AG08396 (cell line): ENCODE measurements at places on chromosomes 7 and 10.

DNA sequence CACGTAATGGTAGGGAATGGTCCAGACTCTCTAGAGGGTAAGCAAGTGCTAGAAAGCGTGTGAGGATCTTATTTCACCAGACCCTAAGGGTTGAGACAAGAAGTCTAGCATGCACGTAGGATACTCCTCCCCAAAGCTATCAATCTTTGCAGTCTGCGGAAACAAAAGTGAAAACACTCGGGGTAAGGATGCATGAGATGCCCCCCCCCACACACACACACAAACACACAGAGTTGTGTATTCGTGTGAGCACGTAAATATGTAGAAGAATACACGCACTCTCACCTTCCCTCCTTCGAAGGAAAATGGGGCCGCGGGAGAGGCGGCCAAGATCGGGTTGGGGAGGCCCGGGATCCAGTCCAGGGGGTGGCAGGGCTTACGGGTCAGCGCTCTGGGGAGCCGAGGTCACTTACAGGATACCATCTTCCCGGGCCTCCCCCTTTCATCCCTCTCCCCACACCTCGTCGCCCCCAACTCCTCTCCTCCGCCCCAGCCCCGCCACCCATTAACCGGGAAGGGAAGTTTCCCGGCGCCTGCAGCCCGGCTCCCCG is 455 bp downstream of the CUL2 start:
- peak; percentile 36 for DNase-seq

GRCh38 chr7:34070511-34071323 is 165.4 kb downstream of the BMPER start:
- no peak for DNase-seq

- DNase-seq = peak; percentile 61
Measured at GRCh38 chr7:96236198-96237039, 85.5 kb downstream of the SLC25A13 start.

- no peak for DNase-seq
Measured at GRCh38 chr7:16040346-16040745, 353.9 kb upstream of the MEOX2 start.

- DNase-seq = peak; percentile 36
Measured at GRCh38 chr10:86178401-86179152, 188.0 kb downstream of the GRID1 start.

DNA sequence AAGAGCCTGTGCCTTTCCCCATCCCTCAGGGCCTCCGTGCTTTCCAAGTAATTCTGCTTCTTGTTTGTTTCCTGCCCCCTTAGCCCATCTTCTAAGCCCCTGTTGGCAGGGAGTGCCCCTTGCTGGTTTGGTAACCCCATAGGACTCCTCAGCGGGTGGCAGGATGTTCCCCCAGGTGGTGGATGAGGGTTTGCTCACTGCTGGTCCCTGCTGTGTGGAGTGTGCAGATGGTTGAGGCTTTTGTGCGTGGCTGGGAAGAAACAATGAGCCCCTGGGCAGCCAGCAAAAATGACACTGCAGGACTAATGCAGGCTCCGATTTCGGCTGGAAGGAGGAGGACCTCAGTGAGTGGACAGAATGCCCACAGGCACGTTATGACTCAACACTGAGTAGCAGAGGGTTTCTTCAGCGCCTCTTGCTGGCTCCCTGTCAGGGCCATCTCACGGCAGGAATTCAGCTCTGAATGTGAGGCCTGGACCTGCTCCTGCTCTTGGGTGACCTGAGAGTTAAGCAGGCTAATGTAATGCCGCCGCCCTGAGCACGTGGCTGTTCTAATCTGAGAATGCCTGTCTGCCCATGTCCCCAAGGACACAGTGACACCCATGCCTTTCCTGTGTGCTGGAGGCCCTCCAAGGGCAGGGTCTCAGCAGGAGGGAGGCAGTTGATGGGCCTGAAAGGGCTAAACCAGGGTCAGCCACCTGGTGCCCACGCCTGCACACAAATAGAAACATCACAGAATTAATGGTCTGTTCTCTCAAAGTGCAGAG is 16.6 kb downstream of the BAG3 start:
- DNase-seq = peak; percentile 94

DNA sequence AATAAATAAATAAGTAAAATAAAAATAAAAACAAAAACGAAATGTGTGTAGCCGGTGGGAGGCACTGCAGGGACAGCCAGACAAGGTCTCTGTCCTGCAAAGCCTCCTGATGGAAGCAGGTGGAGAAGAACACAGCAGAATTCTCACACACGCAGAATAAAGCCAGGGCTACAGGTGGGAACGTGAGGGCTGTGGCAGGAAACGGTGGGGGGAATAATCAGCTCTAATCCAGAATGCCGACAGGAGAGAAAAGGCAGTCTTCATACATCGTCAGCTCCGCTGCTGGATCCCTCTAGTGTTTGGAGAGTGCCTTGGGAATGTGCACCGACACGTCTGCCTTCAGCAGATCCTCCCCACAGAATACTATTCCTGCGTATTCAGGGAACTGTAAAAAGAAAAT is 6.8 kb upstream of the SNX8 start:
- DNase-seq = no peak

DNA sequence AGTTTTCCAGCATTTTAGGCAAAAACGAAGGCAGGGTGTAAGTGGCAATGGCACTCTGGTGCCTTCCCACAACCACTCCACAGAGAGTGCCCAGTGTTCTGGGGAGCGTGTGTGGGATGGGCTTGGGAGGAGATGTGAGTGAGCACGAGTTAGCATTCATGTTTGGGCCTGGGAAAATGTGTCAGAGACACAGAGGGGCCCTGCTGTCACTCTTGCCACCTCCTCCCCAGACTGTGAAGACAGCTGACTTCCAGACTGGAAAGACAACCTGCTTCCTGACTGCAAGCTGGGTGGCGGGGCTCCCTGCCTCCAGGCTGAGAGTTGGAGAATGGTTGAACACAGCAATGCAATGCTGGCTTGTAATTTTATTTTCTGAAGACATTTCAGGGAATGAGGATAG is 454.5 kb upstream of the ZMIZ1 start:
- DNase-seq = no peak

GRCh38 chr7:52749880-52750279 is 285.6 kb upstream of the POM121L12 start:
- no peak for DNase-seq

DNA sequence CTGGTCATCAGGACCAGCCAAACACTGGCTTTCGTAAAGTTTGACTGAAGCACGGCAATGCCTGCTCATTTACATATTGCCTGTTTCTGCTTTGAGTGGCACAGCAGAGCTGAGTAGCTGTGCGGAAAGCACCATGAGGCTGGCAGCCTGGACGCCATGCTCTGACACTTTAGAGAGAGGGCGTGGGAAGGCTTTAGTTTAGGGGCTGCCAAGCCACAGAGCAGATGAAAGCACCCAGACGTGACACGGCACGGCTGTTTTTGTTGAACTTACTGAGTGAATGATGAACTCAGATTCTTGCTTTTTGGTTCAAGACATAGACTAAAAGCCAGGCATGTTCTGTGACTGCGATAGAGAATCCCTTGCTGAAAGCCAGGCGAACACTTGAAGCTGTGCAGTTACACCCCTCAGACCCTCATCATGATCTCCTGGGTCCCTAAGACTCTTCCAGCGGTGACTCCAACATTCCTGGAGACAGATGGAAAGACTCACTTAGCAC is 182.1 kb downstream of the ZMYND11 start:
- DNase-seq = peak; percentile 79
